Breast epithelium (tissue), 4 donors: ENCODE measurements at places on chromosomes 5 and 9. TPM values are rescaled to one million over a fixed set of nuclear protein-coding genes. Genes with fewer than 3 reads are reported as not detected.

DNA sequence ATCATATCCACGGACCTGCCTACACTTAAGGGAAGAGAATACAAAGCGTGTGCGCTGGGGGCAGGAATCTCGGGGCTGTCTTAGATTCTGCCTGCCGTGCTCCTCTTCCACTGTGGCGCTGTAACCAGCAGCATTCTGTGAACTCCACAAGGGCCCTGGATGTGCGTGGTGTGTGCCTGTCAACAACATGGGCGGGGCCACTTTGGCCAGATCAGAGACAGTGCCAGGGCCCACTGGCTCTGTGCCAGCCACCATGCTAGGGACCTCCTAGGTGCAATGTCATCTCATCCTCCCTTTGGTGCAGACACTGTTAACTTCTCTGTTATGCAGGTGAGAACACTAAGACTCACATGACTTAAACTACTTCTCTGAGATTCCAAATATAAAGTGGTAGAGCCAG lies 113.7 kb downstream of the COL23A1 start:
- no peak for DNase-seq

DNA sequence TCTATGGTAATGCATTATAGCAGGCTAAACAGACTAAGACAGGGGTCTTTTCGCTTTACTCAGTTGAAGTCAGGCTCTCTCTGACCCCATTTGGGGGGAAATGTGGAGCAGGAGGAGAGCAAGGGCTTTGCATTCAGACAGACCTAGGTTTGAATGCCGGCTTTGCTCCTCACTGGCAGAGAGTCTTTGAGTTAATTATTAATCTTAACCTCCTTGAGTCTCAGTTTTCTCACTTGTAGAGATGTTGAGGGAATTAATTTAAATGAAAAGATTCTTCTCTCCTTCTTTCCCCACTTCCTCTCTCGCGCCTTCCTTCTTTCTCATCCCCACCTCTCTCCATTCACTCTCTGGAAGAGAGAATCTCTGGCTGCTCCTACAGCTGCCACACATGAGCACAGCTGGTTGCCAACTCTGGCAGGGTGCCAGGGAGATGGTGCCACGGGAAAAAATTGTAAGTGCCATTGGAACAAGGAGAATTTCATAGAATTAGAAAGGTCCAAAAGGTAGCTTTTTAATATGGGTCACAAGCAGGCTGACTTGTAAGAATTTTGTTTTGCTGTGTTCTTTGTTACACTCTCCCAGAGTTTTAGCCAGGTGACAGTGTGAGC lies 25.2 kb upstream of the GLRA1 start:
- DNase-seq = no peak

The ACSL6 gene
- total RNA-seq = 0.33 TPM

DNA sequence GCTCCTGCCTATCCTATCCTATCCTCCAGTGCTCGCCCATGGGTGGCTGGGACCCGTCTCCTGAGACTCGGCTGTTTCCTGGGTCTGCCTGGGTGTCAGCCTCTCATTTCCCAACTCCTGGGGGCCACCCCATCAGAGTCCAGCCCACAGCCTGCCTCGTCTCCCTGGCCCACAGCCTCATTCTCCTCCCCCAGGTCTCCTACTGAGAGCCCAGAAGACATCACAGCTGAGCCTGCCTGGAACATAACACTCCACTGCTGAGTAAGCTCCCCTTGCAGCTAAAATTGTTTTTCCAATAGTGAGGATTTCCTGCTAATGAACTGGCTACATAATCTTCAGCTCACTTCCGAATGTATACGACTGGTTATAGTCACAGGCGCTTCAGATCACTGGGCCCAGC lies 95.3 kb downstream of the TTLL11 start:
- no peak for DNase-seq

- DNase-seq = peak; percentile 30
These were observed 70.0 kb downstream of the AMBP start for GRCh38 chr9:114007991-114008666.

The CA9 gene
- 5.0 TPM for total RNA-seq

DNA sequence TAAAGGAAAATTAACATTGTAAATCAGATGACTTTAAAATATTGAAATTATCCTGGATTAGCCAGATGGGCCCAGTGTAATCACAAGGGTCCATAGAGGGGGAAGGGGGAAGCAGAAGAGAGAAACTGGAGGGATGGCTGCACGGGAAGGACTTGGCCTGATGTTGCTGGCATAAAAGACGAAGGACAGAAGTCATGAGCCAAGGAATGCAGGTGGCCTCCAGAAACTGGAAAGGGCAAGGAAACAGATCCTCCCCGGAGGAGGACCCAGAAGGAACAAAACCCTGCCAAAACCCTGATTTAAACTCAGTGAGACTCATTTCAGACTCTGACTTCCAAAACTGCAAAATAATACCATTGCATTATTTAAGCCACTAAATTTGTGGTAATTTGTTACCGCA lies 100.2 kb downstream of the ADAMTS2 start:
- no peak for DNase-seq

- no peak for DNase-seq
These were observed 278.7 kb upstream of the TYRP1 start for GRCh38 chr9:12414514-12414913.

The KCNV2 gene
- not detected for total RNA-seq

DNA sequence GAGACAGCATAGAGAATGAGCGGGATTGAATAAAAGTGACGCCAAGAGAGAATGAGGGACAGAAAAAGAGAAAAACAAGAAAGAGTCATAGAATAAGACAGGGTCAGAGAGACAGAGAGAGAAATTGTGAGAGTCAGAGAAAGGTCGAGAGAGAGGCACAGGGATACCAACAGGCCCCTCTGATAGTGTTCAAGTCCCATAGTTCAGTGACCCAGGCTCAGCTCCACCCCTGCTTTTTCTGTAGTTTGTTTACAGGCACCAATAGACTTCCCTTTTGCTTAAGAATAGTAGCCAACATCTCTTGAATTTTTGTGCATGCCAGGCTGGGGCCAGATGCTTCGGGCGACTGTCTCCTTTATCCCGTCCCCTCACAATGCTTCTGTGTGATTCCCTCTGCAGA lies 62.5 kb downstream of the ARHGEF37 start:
- no peak for DNase-seq

The KIF20A gene
- 2.1 TPM for total RNA-seq

The TRPM6 gene
- total RNA-seq = 1.2 TPM

GRCh38 chr5:14665949-14666348 lies 1.4 kb downstream of the OTULIN start:
- DNase-seq = no peak

The FOXE1 gene
- total RNA-seq = not detected

- DNase-seq = no peak
These were observed 337.5 kb downstream of the CDH9 start for GRCh38 chr5:26700759-26701384.

The SH3TC2 gene
- total RNA-seq = 0.48 TPM
